ENCODE measurements at places on chromosomes 7 and 10. TPM values are rescaled to one million over a fixed set of nuclear protein-coding genes. Genes with fewer than 3 reads are reported as not detected.

DNA sequence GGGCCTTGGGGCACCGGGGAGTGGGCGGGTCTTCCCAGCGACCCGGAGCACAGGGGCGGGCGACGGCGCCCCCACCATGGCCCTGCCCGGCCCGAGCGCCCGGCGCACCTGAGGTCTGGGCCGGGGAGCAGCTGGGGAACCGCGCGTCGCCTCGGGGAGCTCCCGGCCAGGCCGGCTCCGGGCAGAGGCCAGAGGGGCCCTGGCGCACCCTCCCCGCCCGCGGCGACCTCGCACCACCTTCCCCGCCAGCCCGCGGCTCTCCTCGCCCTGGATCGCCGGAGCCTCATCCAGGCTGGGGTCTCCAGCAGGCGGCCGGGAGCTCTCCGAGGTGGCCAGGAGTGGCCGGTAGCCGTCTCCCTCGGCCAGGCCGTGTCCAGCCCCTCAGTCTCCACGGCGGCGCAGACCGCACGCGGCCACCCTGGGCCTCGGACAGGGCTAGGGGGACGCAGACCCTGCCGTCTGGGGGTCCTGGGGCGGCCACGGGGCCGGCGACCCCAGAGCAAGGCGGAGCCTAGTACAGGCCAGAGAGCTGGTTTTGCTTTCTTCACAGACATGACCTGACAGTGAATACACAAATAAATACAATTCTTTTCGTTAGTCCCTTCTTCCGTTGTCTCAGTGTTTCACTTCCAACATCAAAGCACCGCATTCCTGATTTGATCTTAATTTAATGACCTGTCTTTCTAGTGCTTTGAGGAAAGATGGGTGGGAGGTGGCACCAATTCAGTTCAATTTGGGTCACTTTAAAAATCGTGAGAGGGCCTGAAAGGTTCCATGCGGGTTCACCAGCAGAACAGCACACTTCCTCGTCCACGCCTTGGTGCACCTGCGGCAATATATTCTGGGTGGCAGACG, 356.9 kb downstream of the DNAJB6 start:
- no peak overlapping the region for H3K4me3 ChIP-seq
- H3K4me1 ChIP-seq, result no peaks in the 10 kb centered on the region
- no peaks in the 10 kb centered on the region for H3K36me3 ChIP-seq

GRCh38 chr7:28329661-28330363, 82.5 kb upstream of the CREB5 start:
- no peaks in the 10 kb centered on the region for H3K4me1 ChIP-seq
- no peak overlapping the region for H3K4me3 ChIP-seq
- H3K27me3 ChIP-seq, result no peaks in the 10 kb centered on the region
- no peak for DNase-seq

GRCh38 chr10:45000752-45001380, at the start of gene ZNF22:
TSS of gene ZNF22 (plus strand) at chr10:45000923. CDS start at chr10:45003369, 2,446 bp downstream.
- peaks cover 6% of the 10 kb centered on the region for H3K4me1 ChIP-seq
- peak within 1 kb of the TSS; percentile 90 for H3K27ac ChIP-seq
- DNase-seq, result no peak
- H3K36me3 ChIP-seq, result no peaks in the 10 kb centered on the region
- H3K4me3 ChIP-seq, result peak within 1 kb of the TSS; percentile 52
- no peaks in the 10 kb centered on the region for H3K27me3 ChIP-seq

GRCh38 chr7:151742713-151743480, 134.0 kb downstream of the PRKAG2 start:
- H3K4me3 ChIP-seq, result no peak overlapping the region
- DNase-seq, result no peak
- H3K27me3 ChIP-seq, result no peaks in the 10 kb centered on the region
- no peaks in the 10 kb centered on the region for H3K4me1 ChIP-seq

Gene EIF5AL1
- total RNA-seq, result 1.5 TPM

Gene TMEM130
- total RNA-seq, result 0.36 TPM
